ENCODE measurements at places on chromosomes 7 and 10. TPM values are rescaled to one million over a fixed set of nuclear protein-coding genes. Genes with fewer than 3 reads are reported as not detected.

GRCh38 chr10:9285690-9286089, 1231.2 kb downstream of the GATA3 start:
- ATAC-seq, result no peak

CCL24 gene
- not detected for total RNA-seq

GRCh38 chr10:123559066-123559822, 106.9 kb upstream of the GPR26 start:
- peak; percentile 66 for ATAC-seq

DNA sequence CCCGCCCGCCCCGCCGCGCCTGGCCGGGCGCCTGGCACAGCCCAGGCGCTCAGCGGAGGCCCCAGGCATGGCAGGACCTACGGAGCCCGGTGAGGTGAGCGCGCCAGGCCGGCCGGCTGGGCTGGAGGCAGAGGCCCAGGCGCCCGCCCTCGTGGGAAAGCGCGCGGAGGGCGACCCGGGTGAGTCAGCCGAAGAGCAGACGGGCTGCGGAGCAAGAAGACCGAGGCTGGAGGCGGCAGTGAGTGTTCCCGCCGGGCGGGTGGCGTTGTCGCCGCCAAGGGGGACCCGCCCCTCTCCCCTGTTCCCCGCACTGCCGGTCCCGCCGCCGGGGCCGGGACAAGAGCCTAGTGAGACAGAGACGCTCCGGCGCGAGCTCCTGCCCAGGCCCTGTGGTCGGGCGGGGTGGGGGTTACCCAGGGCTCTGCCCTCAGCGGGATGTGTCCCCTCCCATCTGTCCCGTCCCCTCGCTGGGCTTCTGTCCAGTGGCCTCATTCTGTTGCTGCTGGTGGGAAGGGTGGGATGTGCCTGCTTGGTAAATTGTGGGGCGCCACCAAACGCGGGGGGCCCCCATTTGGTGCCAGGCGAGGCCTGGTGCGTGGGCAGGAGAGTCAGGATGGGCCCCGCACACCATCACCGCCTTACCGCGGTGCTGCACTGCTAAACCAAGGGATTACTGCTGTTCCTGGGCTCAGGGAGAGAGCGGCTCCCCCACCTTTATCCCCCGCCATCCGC, 17.0 kb upstream of the NODAL start:
- ATAC-seq, result peak; percentile 76

GRCh38 chr10:91598211-91598977, 34.5 kb downstream of the PPP1R3C start:
- no peak for ATAC-seq

SPDYE5 gene
- 0.24 TPM for total RNA-seq

DNA sequence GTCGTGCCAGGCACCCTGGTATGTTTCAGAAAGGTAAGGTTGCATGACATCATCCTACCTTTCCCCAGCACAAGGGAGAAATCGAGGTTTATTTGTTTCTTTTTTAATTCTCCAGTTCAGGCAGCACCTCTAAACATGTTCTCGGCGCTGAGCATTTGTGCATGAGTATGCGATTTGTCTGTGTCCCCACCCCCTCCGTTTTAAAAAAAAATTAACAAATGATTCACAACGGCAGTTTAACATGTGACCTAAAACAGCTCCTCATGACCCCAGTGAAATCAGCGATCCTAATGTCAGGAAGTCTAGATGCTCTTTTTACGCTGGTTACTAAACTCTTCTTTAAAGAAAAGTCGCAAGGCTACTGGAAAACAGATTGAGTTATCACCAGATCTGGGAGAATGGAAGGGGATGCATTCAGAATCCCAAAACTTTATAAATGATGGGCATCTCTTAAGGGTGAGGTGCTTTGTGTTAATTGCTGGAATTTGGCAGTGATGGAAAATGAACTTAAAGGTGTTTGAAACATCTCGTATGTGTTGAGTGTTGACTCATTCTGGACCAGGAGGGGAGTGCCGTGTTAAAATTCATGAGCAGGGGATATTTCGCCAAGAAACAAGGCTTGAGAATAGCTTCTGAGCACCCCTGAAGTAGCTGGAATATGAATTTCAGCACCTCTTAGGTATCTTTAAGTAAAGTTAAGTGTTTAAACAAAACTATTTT, 106.8 kb upstream of the PDCD4 start:
- ATAC-seq, result no peak

GRCh38 chr10:51915031-51915542, 215.7 kb upstream of the CSTF2T start:
- no peak for ATAC-seq

- no peak for ATAC-seq
Observed at GRCh38 chr7:127514499-127514898, 70.9 kb downstream of the GCC1 start.
